Fibroblast of villous mesenchyme (primary cell): ENCODE measurements at places on chromosomes 16 and 17. TPM values are rescaled to one million over a fixed set of nuclear protein-coding genes. Genes with fewer than 3 reads are reported as not detected.

Gene KIF18B
- total RNA-seq: 3.9 and 5.2 TPM in 2 replicates

Gene NPIPB8
- total RNA-seq: 0.86 TPM in 1 of 2 replicates, not detected in the other

Gene DNASE1L2
- 0.64 and 0.86 TPM in 2 replicates for total RNA-seq

Gene OR4D2
- total RNA-seq: not detected in 2 replicates

Gene CD300H
- total RNA-seq: not detected in 2 replicates

Gene NEUROD2
- total RNA-seq: not detected in 2 replicates

Gene ZG16B
- total RNA-seq: 0.64 and 0.86 TPM in 2 replicates

Gene CYB5B
- total RNA-seq: 109 and 142 TPM in 2 replicates

Gene NPIPB13
- 0.97 TPM in 1 of 2 replicates, not detected in the other for total RNA-seq

Gene KIF2B
- not detected in 2 replicates for total RNA-seq

Gene NPIPA1
- total RNA-seq: 30.9 and 39.3 TPM in 2 replicates

Gene GPS1
- 104 and 109 TPM in 2 replicates for total RNA-seq

Gene HIC1
- 81.6 and 102 TPM in 2 replicates for total RNA-seq

Gene HCRT
- not detected in 2 replicates for total RNA-seq

Gene SRR
- total RNA-seq: 20.0 and 35.0 TPM in 2 replicates

Gene CIITA
- total RNA-seq: under 0.01 TPM in 1 of 2 replicates, not detected in the other

Gene KRTAP2-1
- total RNA-seq: not detected in 2 replicates

Gene NPIPA2
- 0.32 and 0.43 TPM in 2 replicates for total RNA-seq

Gene TBC1D3K
- not detected in 2 replicates for total RNA-seq

Gene C1QL1
- 0.43 and 0.97 TPM in 2 replicates for total RNA-seq

Gene SGCA
- total RNA-seq: 0.32 TPM in 1 of 2 replicates, not detected in the other

Gene CFAP97D1
- not detected in 2 replicates for total RNA-seq

Gene PTX4
- 0.32 and 0.43 TPM in 2 replicates for total RNA-seq

Gene HBZ
- total RNA-seq: not detected in 2 replicates

Gene SLC5A11
- total RNA-seq: under 0.01 TPM in 1 of 2 replicates, not detected in the other

Gene TXNL4B
- 5.2 and 8.6 TPM in 2 replicates for total RNA-seq

Gene AXIN2
- total RNA-seq: 1.3 and 1.9 TPM in 2 replicates

Gene KRTAP4-5
- not detected in 2 replicates for total RNA-seq

Gene HES7
- total RNA-seq: not detected in 2 replicates

Gene ABCC11
- under 0.01 and 0.43 TPM in 2 replicates for total RNA-seq

Gene CEP295NL
- 3.9 and 5.6 TPM in 2 replicates for total RNA-seq
